Activated T-cell treated with anti-CD3 and anti-CD28 coated beads, Interleukin-2, amount 50 U/mL, for 72 hours (primary cell): ENCODE measurements at places on chromosomes 16 and 17.
A peak's percentile ranks its signal among the peaks of the same experiment; 100 is the strongest.

DNA sequence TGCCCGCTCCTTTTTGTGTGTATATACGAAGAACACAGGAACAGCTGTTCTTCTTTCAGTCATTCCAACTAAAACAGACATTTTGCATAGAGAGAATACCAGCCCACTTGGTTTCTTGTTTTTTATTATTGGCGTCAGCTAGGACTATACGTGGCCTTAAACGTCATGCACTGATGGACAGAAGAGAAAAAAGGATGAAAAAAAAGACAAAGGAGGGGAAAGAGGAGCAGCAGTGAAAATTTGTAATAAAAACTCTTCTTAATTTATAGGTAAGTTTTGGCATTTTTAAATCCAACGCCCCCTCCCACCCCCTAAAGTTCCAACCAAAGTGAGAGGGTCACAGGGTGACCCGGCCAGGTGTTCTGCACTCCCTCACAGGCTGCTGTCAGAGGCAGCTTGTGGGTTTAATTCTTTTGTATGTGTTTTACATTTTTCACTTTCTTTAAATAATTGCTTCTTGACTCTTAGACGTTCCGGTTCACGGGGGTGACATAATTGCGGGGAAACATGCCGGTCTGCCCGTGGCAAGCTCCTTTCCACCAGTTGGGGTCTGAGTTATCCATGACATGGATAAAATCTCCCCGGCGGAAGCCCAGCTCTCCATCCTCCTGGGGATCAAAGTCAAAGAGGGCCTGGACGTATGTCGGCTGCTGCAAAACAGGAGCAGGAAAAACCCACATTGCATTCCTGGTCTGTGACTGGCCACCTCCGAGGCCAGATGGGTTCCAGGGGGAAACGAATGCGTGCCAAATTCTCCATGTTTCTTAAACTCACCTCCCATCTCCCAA, 30.9 kb upstream of the SLC25A19 start:
- DNase-seq = no peak

DNA sequence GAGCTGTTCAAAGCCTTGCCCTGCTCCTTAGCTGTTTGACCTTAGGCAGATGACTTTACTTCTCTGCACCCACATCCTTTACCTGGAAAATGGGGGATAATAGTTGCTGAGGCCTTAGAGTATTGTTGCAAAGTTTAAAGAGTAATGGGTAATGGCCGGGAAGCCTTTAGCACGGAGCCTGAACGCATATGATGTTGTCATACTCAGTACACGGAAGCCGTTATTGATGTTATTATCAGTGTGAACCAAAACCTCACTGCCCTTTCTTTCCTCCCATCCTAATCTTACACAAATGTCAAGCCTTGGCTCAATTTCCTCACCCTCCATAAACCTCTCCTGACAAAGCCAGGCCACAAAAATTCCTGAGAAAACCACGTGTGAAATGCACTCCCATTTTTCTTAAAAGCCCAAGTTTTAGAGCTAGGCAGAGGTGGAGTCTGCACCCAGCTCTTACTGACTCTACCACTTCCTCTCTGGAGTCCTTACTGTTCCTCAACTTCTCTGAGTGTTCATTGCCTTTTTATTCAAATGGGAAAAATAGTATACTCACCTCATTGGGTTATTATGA, 67.3 kb upstream of the CACNG3 start:
- DNase-seq = no peak

GRCh38 chr16:69796285-69797118, 34.4 kb downstream of the WWP2 start:
- peak; percentile 16 for DNase-seq

DNA sequence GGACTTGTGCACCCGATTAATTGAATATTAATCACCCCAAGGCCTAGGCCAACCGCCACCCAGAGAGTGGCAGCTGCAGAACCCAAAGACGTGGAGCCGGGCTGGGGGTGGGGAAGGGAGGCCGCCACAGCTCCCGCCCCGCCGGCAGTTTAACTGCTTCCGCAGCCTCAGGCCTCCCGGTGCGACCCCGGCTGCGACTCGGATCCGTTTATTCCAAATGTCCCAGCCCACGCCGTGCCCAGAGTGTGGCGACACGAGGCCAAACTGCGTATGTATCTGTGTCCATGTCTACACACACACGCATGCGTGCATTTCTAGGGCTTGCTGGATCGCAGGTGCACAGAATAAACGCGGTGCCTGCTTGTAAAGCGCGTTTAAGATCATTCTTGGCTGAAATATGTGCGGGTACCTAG, 802 bp upstream of the TOB1 start:
- peak; percentile 66 for DNase-seq

DNA sequence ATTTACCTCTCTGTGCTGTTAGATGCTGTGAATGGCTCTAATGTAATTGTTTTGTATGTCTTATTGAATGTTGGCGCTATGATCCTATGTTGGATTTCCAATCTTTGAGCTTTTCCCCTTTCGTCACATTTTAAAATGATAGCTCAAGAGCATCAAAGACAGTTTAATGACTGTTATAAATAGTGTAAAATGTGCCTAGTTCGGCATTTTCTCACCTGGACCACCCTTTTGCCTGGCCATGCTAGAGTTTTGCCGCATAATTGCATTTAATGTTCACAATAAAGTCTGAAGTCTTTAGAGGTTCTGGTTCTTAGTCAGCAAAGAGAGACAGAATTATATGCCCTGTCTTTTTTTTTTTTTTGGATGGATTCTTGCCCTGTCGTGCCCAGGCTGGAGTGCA, 155.2 kb downstream of the SNX29 start:
- DNase-seq = no peak

DNA sequence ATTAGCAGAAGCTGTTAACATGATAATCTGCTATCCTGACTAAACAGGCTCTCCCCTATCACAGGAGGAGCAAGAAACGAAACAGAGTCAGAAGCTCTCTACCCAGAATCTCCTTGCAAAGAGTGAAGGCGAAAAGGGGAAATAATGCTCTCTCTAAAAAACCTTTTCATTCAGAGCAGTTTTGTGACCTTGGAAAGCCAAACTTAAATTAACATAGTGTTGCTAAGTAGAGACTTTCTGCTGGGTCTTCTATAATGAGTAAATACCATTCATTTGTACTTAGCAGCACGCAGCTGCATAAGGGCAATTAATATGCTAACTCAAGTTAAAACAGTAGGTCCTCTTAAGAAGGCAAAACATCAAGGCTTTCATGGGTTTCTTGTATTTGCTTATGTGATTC, 101.7 kb upstream of the GPR139 start:
- no peak for DNase-seq
